Eye (tissue), 1 donor: ENCODE measurements at places on chromosomes 5 and 9.

- DNase-seq = no peak
Observed at GRCh38 chr5:130693509-130693908, 471.5 kb downstream of the HINT1 start.

DNA sequence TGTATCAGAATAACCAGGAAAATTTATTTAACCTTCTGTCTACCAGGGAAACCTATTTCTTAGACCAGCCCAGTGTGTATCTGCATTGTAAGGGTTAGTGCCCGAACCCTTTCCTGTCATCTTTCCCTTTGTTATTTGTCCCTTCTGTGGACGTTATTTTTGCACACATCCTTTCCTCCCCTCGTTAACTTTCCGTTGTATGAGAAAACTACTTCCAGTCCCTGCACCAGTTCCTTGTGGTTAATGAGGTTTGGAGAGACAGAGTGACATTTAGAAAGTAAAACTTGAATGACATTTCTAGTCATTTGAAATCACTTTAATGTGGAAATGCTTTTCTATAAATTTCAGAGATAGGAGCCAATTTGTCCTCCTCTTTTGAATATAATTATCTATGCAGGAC lies 4.3 kb upstream of the IFNB1 start:
- DNase-seq = no peak

DNA sequence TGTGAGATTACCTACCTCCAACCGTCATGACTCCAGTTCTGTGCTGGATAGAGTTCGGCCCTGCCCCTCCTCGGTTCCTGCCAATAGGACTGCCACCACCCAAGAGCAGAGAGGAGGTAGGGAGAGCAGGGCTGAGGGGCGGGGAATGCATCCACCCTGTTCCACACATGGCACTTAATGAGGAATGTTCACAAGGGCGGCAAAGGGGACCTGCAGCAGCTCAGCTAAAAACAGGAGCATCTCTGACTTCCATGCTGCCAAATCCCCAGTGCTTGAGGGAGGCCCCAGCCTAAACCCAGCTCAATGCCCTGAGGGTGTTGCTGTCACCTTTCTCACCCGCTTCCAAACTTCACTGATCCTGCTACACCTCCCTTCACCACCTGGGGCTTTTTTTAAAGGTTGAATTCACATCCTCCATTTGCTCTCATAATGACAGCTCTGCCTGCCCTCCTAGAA lies 7.8 kb upstream of the DELE1 start:
- no peak for DNase-seq

- DNase-seq = peak; percentile 69
Observed at GRCh38 chr5:41835645-41836044, 34.6 kb downstream of the OXCT1 start.

GRCh38 chr5:758698-759053 lies 25.9 kb downstream of the ZDHHC11B start:
- DNase-seq = no peak
